GM13976 (cell line): ENCODE measurements at places on chromosomes 7 and 10.

GRCh38 chr10:4607681-4608080, 218.3 kb upstream of the AKR1E2 start:
- DNase-seq, result no peak

DNA sequence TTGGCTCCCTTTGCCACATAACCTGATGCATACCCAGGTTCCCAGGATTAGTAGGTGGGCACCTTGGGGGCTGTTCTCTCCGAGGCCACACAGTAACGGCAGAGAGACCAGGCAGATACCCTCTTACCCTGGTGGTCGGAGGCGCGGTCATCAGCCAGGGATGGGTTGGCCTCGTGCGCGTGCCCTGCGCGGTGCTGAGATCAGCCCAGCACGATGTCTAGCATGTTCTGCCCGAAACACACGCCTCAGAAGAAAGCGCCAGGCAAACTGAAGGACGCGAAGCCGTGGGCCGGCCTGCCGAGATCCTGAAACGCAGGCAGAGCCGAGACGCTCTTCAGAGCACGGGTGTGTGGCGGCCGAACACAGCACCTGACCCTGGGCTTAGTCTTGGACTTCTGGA, 34.7 kb upstream of the CFAP46 start:
- no peak for DNase-seq

GRCh38 chr7:29247224-29247962, 52.8 kb downstream of the CHN2 start:
- DNase-seq, result no peak

DNA sequence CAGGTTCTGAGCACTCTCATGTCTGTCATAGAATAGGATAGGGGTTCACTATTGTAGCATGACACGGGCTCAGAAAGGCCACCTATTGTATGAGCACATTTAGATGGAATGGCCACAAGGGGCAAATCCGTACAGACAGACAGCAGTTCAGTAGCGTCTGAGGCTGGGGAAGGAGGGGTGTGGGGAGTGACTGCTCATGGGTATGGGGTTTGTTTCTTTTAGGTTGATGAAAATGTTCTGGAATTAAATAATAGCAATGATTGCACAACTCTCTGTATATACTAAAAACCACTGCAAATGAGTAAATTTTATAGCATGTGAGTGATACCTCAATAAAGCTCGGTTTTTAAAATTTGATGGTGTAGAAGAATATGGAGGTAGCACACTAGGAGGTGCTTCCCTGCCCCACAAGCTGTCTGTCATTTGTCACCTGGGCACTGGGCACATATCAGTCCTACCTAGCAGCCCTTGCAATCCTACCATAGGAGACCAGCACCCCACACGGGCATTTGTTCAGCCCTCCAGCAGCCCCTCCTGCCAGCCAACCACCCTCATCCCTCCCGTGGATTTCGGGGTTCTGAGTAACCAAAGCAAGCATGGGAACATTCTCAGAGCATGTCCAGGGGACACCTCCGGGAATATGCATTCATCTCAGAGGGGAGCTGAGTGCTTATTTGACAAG, 35.2 kb downstream of the KCNMA1 start:
- no peak for DNase-seq

- no peak for DNase-seq
Measured at GRCh38 chr10:125083576-125083920, 76.8 kb downstream of the CTBP2 start.

DNA sequence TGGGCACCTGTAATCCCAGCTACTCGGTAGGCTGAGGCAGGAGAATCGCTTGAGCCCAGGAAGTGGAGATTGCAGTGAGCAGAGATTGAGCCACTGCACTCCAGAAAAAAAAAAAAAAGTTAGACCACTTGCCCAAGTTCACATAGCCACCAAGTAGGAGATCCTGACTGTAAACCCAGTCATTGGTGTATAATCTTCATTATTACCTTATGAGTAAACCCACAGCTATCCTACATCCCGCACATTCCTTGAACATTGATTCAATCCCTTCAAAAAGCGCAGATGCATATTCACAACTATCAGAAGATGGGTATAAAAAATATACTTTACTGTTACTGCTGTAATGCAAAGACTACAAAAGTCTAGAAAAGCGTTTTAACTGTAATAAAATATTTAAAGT, 512.9 kb downstream of the SUGCT start:
- no peak for DNase-seq

DNA sequence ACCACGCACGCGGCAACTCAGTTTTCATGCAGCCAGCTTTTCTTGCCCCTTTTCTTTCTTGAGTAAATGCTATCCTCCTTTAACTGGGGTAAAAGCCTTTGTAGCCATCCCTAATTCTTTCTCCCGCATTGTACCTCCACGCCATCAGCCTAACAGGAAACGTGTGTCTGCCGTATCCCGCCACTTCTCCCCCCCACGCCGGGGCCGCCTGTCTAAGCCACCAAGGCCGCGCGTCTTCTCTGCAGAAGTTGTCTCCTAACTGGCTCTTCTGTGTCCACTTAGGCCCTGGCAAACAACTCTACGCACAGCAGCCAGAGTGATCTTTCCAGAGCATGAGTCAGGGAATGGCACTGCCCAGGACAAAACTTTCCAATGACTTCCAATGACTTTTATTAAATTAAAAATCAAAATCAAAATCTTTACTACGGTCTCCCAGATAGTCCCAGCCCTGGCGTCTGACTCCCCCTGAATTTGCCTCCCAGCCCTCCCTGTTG, 74.6 kb downstream of the XRCC2 start:
- DNase-seq, result no peak

DNA sequence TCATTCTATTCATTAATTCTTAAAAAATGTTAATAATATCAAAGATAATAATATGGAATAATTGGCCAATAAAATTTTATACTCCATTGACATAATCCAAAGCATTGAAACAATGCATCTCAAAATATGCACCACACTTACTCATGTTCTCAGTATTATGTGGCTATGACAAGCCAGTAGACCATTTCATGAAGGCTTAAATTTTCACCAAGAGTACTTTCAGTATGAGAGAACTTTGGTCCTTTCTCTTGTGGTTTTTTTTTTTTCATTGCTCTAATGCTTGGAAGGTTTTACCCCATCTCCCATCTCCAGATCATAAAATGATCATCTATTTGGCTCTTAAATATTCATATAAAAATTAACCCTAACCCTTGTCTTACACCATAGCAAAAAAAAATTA, 45.5 kb upstream of the TMEM140 start:
- DNase-seq, result peak; percentile 28

DNA sequence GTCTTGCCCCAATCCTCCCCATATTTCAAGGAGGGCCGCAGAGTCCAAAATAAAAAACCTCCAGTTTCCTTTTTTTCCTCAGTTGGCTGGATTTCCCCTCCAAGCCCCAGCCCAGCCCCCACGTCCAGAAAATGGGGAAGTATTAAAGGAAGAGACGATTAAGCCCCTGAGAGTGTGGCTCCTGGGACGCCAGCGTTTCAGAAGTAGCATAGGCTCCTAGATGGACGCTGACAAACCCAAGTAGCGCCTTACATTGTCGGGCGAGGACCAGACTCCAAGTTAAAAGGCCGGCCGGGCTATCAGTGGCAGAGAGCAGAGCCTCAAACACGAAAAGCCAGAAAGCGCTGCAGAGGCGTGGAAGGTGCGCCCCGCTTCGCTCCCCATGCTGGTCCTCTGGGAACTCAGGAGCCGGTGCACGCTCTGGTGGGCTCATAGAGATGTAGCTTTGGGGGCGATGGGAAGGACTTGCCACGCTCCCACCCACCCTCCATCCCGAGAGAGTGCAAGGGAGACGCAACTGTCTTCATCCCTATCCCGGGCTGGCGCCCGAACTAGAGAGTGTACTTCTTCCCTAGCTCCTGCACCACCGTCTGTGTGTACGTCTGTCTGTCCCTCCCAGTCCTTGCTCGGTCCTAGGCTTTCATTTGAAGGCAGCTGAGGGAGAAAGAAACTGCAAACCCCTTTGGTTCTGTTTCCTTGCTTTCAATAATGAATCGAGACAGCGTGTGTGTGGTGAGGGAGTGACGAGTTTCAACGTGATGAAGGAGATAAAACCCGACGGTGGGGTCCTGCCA, 6.3 kb upstream of the EMX2 start:
- DNase-seq, result peak; percentile 41

- no peak for DNase-seq
Measured at GRCh38 chr7:1049801-1050200, 5.5 kb downstream of the GPR146 start.

DNA sequence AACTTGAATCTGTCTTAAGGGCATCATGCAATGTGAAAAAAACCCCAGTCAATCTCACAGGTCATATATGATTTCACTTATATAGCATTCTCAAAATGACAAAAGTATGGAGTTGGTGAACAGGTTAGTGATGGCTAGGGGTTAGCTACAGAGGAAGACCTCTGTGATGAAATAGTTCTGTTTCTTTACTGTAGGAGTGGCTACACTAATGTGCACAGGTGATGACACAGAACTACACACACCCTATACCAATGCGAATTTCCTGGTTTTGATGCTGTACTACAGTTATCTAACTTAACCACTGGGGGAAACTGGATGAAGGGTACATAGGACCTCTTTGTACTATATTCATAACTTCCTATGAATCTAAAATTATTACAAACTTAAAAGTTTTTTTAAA, 541.8 kb downstream of the PARD3 start:
- DNase-seq, result no peak
